ENCODE measurements at places on chromosomes 16 and 17.

DNA sequence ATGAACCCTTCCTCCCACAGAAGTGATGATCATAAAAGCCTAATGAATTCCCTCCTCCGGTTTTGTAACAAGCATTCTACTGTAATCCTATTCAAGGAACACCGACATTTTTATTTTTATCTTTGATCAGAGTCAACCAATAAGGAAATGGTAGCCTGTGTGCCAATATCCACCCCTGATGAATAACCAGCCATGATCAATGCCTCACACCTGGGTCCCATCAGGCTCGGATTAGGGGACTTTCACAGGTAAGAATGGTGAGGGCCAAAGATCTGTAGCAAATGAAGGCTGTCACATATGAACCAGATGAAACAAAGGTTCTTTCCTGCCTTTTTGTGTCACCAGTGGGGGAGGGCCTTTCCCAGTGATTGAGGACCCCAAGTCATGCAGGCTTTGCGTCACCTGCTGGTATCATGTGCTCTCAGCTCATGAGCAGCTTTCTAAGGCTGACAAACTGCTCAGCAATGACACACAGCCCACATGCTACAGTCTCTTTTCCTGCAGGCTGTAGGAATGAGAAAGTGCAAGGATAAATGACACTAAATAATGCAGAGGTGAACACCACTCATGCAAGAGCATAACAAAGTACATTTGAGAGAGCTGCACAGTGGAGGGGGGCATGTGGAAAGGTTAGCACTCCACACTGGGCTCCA, 34.9 kb downstream of the TOM1L2 start:
- no peak for DNase-seq

DNA sequence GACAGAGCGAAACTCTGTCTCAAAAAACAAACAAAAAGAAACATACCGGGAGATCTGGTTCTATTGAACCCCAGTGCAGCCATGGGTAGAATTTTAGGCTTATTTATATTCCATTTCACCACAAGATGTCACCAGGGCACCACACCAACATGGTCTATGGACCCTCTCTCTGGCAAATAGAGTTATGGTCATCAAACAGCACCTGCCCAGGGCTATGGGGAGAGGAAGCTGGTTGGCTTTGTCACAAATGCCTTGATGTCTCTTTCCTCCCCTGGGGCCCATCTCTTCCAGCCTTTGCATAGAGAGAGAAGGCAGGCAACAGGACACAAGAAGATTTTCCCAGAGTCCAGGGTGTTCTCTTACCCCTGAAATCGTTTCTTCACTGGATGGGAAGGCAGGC, 128.4 kb downstream of the WWOX start:
- no peak for DNase-seq

DNA sequence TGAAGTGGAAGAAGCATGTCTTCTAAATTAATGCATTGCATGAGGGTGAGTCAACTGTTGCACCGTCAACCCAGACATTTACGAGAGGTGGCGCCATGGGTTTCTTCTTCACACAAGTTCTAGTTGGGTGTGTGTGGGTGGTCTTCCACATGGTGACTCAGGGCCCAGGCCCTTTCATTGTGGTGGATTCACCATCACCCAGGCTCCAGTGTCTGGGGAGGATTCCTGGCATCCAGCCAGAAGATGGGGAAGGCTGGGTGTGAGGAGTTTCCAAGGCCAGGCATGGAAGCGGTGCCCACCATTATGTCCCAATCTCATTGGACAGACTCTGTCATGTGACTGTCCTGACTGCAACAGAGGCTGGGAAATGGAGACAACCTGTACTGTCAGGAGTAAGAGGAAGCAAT, 21.4 kb upstream of the JPH3 start:
- no peak for DNase-seq

DNA sequence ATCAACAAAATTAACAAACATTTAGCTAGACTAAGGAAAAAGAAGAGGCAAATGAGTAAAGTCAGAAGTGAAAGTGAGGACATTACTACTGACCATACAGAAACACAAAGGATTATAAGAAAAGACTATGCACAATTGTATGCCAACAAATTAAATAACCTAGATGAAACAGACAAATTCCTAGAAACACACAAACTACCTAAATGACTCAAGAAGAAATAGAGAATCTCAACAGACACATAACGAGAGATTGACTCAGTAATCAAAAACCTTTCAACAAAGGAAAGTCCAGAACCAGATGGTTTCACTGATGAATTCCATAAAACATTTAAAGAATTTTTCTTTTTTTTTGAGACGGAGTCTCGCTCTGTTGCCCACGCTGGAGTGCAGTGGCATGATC, 35.7 kb upstream of the MYLK3 start:
- no peak for DNase-seq

- no peak for DNase-seq
These were observed 403 bp upstream of the KRTAP3-1 start for GRCh38 chr17:41009301-41009760.

- no peak for DNase-seq
These were observed 75.9 kb downstream of the HLF start for GRCh38 chr17:55340686-55341085.

GRCh38 chr17:13539421-13539820, 62.3 kb downstream of the HS3ST3A1 start:
- DNase-seq = no peak
